RCC 7860 (cell line): ENCODE measurements at places on chromosomes 16 and 17.

- no peak for DNase-seq
These were observed 54.1 kb downstream of the IGF2BP1 start for GRCh38 chr17:49051269-49051668.

GRCh38 chr16:79047337-79047736, 553.2 kb downstream of the MAF start:
- DNase-seq = no peak

- DNase-seq = no peak
These were observed 889.8 kb downstream of the CDH8 start for GRCh38 chr16:61146429-61146828.

- DNase-seq = peak; percentile 75
These were observed 12.6 kb upstream of the BCAR1 start for GRCh38 chr16:75263963-75264445.

GRCh38 chr17:37344519-37344918, 31.3 kb upstream of the C17orf78 start:
- DNase-seq = no peak

GRCh38 chr17:82663381-82664275, 15.4 kb upstream of the WDR45B start:
- no peak for DNase-seq
